Activated CD4-positive, CD25-positive, alpha-beta regulatory T cell treated with anti-CD3 and anti-CD28 coated beads, Interleukin-2, amount 50 U/mL, for 16 hours (primary cell): ENCODE measurements at places on chromosomes 13 and 19.

DNA sequence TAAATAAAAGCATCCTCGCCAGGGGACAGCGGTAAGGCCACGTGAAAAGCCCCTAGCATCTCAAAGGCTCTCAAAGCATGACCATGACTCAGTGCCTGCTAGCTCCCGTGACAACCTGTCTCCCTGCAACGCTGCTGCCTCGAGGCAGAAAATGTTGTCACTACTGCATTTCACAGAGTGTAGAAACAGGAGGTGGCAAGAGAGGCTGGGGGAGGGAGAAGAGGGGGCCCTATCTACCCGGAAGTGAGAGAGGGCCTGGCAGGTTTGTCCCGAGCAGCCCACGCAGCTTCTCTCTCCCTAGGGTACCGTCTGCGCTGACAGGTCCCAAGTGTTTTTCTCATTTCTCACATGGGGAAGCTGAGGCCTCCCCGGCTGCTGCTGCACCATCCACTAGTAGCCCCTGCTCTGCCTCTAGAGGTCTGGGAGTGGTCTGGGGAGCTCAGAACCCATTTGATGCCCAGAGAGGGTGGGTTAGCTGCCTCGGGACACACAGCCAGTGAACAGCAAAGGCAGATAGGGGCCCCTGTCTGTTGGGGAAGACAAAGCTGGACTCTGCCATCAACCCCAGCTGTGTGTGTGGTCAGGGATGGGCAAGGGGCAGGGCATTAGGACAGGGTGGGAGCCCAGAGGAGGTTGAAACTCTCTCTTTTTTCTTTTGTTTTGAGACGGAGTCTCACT, 3.7 kb downstream of the TINCR start:
- DNase-seq, result no peak

DNA sequence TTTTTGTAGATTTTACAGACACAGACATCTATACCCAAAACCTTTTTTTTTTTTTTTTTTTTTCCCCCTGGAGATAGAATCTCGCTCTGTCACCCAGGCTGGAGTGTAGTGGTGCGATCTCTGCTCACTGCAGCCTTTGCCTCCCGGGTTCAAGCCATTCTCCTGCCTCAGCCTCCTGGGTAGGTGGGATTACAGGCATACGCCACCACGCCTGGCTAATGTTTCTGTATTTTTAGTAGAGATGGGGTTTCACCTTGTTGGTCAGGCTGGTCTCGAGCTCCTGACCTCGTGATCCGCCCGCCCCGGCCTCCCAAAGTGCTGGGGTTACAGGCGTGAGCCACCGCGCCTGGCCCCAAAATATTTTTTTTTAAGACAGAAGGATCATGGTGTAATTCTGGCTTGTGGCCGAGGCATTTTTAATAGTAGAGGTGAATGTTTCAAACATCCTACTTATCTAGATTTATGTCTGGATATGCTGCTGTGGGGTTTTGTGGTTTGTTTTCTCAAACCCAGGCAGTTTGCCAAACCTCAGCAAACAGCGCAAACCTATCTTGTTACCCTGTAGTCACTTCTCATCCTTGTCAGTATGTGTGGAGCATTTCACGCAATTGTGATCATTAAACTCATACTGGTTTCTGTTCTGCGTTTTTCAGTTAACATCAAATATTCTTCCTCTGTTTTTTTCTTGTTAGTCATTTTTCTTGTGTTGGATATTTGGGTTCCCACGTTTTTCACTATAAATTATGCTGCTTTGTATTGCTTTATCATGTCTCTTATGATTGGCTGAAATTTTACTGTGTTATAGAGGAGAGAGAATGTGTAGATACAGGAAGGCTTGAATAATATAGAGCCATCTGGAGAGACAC, 36.2 kb upstream of the GARRE1 start:
- DNase-seq, result peak; percentile 26

DNA sequence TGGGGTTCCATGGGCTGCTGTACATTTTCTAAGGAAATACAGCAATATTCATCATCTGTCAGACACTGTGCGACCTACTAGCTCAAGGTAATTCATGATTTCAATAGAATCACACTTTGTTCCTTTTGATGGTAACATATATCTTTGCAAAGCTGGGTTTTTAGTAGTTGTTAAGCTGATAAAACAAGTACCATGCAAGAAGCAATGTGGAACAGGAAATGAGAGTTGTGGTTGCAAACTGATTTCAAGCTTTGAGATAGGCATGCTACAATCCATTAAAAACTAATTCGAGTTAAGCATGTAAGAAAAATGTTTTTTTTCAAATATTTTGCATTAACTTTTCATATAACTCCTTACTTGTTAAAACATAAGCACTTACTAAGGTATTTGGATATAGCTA, 6.8 kb upstream of the MBNL2 start:
- DNase-seq, result no peak

DNA sequence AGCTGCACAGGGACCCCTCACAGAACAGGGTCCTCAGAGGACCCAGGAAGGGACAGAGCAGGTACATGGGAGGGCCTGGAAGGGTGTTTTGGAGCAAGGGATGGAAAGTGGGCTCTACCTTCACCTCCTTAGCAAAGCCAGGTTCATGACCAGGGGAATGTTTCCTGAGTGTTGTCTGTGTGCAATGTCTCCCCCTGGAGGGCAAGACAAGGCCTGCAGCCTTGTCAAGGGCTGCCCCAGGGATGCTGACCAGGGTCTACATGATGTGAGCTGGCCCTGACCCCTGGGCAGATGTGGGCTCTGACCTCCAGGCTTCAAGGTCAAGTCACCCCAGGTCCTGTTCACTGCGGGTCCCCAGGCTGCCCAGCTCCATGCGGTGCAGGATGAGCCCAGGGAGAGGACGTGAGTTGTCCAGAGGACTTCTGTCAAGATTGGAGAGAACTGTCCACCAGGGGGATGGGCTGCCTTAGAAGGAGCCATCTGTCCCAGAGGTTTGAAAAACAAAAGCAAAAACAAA, 1.0 kb upstream of the CEACAM1 start:
- DNase-seq, result peak; percentile 48

DNA sequence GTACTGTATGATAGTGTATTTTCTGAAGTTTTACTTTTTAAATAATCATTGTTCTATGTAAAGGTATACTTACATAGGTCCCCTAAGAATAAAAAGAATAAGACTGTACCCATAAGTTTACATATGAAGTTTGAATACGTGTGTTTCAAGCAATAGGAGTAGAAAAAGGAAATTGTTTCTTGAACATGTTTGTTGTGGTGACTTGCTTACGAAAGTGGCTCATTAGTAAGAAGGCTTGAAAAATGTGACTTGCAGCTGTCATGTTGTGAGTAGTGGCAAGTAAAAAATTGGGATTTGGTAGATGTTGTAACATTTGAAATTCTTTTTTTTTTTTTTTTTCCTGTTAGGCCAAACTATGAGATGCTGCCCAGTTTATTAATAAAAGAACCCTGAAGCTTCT, 203.3 kb downstream of the LMO7 start:
- DNase-seq, result no peak

DNA sequence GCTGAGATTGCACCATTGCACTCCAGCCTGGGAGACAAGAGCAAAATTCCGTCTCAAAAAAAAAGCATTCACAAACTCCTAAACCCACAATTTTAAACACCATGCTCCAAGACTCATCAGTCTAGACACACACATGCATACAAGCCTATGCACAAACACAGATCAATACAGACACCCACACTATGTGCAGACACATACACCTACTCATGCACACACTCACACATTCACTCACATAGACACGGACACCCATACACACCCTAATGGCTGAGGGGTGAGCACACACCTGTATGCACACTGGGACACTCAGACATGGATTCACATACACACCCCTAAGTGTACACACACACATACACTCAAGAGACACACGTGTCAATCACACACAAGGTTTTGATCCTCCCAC, 9.3 kb downstream of the PNMA8B start:
- no peak for DNase-seq

GRCh38 chr19:29060813-29061364, 152.1 kb downstream of the UQCRFS1 start:
- DNase-seq, result no peak

DNA sequence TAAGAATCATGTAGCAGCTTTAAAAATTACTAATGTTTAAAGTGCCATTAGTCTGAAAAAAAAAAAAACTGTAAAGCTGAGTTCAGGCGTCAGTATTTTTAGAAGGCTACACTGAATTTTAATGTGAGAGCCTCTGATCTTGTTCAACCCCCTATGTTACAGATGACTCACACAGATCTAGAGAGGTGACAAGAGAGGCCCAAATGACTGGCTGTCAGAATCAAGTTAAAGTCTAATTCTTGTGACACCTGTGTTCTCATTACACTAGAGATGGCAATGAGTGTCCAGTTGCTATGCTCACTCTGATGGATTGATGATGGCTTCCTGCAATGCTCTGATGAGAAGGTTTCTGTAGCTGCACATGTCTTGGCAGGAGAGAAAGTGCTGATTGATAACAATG, 203.5 kb upstream of the OBI1 start:
- no peak for DNase-seq

DNA sequence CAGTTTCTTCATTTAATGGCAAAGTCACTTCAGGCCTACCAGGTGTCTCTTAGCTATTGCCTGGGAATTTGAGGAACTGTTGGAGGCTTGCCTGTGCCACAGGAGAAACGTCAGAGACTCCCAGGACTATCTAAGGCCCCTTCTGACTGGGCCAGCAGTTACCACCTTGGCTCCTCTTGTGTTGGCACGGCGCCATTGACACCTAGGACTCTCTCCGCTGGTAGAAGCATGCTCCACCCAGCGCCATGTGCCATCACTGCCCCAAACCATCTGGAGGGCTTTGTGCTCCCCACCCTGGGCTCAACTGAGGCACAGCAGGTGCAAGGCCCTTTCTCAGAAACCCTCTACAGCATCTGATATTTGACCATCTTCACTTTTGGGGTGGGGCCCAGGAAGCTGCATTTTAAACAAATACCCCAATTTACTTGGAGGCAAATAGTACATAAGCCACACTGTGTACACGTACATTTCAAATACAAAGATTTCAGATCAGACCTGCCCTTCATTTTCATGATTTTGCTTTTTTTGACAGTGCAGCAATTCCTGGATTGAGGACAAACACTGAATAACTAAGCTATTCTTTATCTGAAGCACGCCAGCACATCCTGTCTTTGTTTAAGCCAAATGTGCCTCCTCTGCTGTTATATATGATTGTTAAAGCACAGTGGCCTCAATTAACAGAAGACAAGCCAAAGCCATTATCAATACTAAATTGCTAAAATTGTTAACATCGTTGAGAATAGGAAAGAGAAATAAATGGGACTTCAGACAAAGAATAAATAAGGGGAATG, 59.9 kb upstream of the TPP2 start:
- DNase-seq, result no peak

GRCh38 chr13:40120288-40120687, 464.8 kb downstream of the COG6 start:
- no peak for DNase-seq

DNA sequence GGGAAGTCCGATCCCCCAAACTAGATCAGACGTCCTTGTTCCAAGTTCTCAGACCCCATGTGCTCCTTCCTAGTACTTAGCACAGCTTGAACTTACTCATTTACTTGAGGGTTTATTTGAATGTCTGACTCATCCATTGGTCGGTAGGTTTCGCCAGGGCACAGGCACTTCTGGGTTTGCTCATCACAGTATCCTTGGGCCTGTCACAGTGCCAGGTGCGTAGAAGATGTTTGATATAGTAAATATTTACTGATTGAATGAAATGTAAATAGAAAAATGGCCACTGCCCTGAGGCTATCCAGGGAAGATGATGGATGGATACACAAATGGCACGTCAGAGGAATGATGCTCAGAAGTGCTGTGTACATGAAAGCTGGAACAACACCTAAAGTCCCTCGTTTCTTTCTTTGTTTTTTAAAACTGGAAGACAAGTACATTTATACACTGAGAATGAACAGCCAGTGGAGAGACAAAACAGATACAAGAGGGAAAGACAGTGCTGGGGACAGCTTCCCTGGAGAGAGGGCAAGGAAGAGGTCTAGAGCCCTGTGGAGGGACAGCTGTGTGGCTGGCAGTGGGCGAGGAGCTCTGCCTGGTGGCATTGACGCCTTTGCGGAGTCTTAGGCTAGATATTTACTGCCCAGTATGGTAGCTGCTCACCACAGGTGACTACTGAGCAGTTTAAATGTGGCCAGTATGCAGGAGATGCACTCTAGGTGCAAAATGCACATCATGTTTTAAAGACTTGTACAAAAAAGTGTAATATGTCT, 31.2 kb upstream of the KL start:
- DNase-seq, result no peak

GRCh38 chr13:26629260-26629825, 71.9 kb downstream of the WASF3 start:
- DNase-seq, result no peak

- no peak for DNase-seq
Observed at GRCh38 chr19:43748685-43749084, 6.1 kb downstream of the SMG9 start.
